ENCODE measurements at places on chromosomes 4 and X.

- no peak for DNase-seq
Observed at GRCh38 chrX:107738272-107738671, 37.3 kb downstream of the TSC22D3 start.

DNA sequence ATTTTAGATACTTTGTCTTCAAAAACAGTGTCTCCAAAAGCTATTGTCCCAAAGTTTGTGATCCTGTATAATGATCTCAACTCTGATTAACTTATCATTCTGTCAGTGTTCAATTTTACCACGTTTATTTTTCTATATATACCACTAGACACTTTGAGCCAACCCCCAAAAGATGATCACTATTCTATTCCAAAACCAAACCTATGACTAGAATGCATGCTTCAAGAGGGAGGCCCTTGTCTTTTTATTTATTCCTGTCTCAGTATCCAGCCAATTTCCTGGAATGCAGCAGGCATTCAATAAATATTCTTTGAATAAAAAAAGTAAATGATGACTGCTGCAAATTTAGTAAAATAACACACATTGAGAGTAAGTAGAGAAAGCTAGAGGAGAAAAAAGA lies 275.6 kb downstream of the LDB2 start:
- no peak for DNase-seq

DNA sequence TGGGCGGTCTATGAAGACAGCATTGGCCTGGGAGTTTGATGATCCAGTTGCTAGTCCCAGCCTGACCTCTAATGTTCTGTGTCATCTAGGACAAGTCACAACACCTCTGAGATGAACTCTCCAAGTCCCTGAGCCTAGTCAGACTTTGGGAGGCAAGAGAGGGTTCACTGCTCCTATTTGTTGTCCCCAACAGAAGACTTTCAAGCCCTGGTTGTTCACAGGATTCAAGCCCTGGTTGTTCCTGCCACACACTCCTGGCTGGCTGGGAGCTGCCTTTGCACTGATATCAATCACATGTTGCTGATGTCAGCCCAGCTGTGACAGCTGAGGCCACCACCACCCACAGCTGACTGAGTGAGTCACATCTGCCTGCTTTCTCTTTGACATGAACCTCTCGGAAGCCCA lies 253.2 kb upstream of the RASGEF1B start:
- DNase-seq: peak; percentile 88

- DNase-seq: no peak
Observed at GRCh38 chr4:13461191-13461905, 22.8 kb downstream of the RAB28 start.

DNA sequence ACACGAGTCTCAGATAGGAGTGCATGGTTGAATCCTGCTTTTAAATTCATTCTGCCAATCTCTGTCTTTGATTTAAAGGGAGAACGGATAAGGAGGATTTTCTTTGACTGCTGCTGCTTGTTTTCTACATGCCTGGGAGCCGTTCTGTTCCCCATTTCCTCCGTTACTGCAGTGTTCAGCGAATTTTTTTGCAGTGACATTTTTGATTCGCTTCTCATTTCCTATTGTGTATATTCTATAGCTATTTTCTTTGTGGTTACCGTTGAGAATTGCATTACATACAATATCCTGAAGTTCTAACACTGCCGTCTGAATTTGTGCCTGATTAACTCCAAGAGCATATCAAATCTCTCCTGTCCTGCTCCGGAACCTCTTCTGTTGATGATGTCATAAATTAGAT lies 14.8 kb upstream of the MAEA start:
- no peak for DNase-seq

DNA sequence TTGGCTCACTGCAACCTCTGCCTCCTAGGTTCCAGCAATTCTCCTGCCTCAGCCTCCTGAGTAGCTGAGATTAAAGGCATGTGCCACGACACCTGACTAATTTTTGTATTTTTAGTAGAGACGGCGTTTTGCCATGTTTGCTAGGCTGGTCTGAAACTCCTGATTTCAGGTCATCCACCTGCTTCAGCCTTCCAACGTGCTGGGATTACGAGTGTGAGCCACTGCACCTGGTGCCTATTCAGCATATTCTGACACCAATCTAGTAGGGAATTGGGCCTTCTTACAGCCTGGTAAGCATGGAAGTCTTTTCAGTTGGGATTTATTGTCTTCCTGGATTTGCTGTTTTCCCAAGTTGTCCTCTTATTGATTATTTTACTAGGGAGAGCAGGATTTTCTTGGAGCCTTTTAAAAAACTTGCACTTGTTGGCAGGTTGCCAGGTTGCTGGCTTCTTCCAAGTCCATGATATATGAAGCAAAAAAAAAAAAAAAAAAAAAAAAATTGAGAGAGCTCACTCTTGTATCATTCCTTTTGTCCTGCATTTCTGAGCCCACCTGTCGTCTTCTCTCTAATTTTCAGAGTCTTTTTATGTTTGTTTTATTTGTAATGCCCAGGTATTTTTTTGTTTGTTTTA lies 43.7 kb downstream of the TMPRSS11E start:
- DNase-seq: no peak

DNA sequence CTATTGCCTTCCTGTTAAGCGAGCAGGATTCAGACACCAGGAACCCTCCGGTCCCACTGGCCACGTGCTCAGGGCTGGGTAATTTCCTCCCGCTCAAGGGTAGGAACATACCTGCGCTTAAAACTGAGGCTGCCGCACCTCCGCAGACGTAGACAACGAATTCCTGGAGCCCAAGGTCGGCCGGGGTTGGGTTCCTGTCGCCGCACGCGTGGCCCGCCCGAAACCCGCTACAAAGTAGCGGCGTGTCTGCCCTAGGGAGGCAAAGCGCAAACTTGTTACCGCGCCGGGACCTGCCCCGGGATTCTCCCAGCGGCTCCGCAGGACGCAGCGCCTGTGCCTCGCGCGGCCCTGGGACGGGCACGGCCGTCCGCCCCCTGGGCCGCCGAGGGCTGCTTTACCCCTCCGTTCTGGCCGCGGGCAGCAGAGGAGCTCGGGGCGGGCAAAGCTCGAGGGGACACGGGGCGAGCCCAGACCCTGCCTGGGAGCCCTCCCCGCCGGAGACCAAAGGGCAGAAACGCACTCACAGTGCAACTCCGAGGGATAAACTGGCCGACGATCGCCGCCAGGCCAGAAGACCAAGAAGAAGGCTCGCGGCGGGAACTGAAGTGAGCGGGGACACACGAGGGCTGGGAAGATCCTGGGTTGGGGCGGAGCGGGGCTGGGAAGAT lies at the start of gene ERVMER34-1:
ERVMER34-1 (minus strand) TSS at position 607 of the 668 bp plus-strand sequence. CDS start 5,905 bp downstream, outside the sequence.
- DNase-seq: peak; percentile 44

- peak; percentile 87 for DNase-seq
Observed at GRCh38 chr4:153083447-153083947, 120.7 kb upstream of the TRIM2 start.

GRCh38 chr4:21964762-21965319 lies 16.3 kb upstream of the KCNIP4 start:
- no peak for DNase-seq

GRCh38 chr4:118867311-118868067 lies 21.2 kb upstream of the SYNPO2 start:
- no peak for DNase-seq

DNA sequence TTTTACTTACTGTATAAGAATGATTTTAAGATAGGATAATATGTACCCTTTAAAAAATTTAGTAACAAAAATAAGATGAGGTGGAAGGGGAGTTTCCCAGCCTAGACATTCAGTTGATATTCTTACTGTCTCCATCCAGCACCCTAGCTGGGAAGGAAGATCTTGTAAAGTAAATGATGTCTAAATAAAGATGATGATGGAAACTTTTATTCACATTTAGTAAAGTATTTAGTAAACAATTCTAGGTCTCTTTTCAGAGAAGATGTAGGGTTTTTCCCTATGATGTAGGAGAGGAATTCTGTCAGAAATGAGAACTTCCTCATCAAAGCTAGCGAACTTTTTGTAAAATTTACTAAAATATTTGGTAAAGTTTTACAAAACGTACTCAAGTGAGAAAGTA lies 136.8 kb downstream of the RAPGEF2 start:
- no peak for DNase-seq

DNA sequence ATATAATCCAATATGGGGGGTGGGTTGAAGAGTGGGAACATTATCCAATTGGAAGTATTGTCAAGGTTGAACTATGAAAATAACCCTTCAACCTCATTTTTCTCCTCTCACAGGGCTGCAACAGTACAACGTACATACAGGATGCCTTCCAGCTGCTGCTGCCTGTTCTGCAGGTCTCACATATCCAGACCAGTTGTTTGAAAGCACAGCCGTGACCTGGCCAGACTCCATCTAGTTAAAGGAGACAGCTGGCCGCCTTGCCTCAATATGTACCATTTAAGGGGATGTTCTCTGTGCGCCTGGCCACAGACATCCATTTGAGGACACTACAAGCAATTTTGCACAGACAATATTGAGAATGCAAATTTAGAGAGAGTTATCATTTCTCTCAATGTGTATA lies 75.7 kb downstream of the FAM114A1 start:
- DNase-seq: no peak

- DNase-seq: peak; percentile 32
Observed at GRCh38 chr4:103073792-103074438, 2.6 kb downstream of the SLC9B2 start.

DNA sequence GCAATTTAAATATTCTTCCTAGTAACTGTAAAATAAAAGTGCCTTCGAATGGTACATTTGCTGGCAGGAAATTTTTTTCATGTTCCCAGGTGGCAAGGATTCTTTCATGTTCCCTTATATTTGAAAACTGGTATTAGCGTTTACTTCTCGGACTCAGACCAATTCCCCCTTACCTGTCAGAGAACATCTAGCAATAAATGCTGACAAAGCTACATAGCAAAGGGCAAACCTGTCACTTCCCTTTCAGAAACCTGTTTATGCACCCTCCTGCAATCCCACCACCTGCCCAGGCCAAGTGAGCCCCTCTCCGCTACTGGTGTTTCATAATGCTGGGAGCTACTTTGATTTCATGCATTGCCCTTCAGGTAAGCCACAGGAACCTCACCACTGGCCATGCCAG lies 98.2 kb downstream of the HPRT1 start:
- no peak for DNase-seq

- no peak for DNase-seq
Observed at GRCh38 chr4:186695392-186695791, 28.3 kb downstream of the FAT1 start.

DNA sequence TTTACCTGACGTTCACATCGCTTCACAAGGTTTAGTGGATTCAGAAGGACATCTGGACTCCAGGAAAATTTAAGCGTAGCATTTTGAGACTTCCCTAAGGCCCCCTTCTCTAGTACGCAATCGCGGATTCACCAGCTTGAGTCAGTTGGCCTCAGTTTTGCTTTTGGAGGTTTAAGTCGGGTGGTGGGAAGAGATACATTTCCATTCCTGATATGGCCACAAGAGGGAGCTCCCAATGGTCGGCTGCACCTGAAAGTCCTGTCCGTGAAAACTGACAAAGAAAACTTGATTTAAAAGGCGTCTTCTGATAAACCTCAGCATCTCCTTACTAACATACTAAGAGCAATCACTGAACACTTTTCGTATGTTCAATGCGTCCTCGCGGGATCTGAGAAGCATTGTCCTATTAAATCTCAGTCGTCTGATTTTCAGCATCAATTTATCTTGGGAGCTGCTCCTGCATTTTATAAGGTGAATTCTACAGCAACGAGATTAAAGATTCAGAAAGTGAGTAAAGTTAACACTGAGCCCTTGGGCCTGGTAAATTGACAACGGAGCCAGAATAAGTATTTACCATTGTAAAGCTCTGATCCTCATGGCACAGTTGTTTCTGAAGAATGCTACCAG lies 50.6 kb downstream of the LGI2 start:
- DNase-seq: peak; percentile 67

DNA sequence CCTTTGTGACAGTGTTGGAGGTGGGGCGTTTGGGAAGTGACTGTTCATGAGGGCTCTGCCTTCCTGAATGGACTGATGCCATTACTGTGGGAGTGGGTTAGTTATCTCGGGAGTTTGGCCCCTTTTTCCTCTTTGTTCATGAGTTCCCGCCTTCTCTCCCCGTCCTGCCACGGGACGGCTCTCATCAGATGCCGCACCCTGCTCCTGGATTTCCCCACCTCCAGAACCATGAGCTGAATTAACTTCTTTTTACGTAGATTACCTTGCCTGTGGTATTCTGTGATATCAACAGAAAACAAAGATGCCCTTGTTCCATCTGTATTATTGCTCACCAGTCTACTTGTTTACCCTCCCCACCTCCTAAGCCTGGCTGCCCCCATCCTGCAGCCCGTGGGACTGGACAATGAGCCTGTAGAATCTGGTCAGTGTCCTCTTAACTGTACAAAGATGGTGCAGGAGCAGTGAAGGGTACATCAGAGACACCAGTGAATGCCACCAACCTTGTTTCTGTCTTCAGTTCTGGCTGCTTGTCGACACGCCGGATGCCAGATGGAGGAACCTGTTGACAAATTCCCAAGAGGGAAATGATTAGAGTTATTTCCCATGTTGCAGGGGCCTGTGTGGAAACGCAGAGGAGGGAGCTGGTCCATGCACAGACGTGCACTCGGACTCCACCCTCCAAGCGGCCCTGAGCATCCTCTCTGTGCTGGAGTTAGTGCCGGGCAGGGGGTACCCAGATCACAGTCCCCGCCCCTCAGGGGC lies 104.7 kb downstream of the ABLIM2 start:
- no peak for DNase-seq

- DNase-seq: peak; percentile 32
Observed at GRCh38 chr4:16120720-16121119, 36.9 kb upstream of the PROM1 start.

- DNase-seq: no peak
Observed at GRCh38 chr4:171024720-171025303, 788.4 kb upstream of the GALNTL6 start.
